ENCODE measurements at places on chromosomes 5 and 9.

DNA sequence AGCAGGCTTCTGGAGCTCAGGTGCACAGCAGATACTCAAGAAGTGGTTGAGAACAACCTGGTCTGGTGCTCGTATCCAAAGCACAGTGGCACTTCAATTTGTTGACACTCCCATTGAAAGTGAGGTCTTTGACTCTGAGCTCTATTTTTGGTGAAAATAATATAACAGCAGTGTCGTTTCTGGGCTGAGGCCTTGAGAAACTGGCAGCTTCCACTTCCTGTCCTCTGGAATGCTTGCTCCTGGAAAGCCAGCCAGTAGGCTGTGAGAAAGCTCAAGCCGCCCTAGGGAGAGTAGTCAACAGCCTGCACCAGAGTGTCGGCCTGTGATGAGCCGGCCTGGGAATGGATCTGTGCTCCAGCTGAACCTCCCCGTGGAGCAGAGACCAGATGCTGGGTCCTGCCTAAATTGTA lies 6.8 kb upstream of the SUSD3 start:
- DNase-seq = no peak

GRCh38 chr5:96338624-96339415 lies 94.2 kb downstream of the PCSK1 start:
- no peak for DNase-seq

- DNase-seq = no peak
Observed at GRCh38 chr9:95102001-95102433, 215.5 kb downstream of the FANCC start.

DNA sequence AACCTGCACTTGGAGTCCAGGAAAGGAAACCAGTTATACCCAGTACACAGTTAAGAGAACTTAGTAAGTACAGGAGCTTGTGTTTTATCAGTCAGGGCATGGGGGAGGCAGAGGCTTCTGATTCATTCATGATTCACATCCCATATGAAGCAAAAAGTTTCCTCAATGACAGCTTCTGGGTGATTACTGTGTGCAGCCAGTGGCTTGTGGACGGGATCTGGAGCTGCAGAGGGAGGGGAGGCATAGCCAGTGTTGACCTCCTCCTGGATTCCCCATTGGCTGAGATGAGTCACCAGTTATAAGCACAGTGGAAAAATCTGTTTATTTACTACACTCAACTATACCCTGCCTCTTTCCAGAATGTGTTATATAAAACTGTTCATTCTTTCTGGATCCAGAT lies 17.7 kb downstream of the IL31RA start:
- DNase-seq = no peak

DNA sequence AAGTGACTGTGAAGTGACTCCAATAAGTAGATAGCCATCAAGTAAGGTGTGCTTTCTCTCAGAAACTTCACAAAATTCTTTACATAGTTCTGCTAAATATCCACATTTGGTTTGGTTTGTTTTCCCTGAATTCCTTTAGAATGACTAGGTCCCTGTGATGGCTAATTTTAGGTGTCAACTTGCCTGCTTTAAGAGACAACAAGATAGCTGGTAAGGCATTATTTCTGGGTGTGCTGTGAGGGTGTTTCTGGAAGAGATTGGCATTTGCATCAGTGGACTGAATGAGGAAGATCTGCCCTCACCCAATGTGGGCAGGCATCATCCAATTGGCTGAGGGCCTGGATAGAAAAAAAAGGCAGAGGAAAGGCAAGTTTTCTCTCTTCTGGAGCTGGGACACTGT lies 8.3 kb upstream of the PTBP3 start:
- DNase-seq = peak; percentile 97

- no peak for DNase-seq
Observed at GRCh38 chr9:76891874-76892273, 14.0 kb downstream of the PRUNE2 start.
